ENCODE measurements at places on chromosomes 13 and 19.

- no peak for DNase-seq
Observed at GRCh38 chr13:80931766-80932165, 590.8 kb upstream of the SPRY2 start.

GRCh38 chr19:10299545-10300458, 9.8 kb downstream of the ZGLP1 start:
- DNase-seq: no peak

DNA sequence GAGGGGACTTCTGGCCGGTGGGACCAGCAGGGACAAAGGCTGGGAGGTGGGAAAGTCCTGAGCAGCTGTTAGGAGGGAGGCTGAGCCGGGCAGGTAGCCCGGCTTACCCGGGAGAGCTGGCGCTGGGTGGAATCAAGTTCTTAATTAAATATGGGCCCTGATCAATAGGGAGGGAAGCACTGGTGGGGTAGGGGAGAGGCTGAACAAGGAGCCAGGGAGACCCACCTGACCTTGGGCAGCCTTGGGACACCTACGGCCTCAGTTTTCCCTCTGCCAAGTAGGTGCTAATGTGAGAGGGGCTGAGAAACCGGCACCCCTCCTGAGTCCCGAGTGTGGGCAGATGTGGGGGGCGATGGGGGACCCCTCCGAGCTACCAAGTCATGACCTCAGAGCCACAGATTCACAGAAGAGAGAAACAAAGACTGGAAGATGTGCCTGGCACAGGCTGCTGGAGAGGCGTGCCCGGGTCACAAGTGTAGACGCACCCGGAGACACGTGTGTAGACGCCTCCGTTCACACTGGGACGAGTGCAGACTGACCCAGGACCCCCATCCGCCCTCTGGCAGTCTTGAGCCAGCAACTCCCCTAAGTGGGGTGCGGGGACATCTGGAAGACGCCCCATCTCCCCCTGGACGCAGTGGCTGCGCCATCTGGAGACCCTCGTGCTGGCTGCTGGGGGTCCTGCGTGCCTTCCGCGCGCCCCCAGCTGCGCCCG, 8.4 kb downstream of the ONECUT3 start:
- DNase-seq: no peak

- DNase-seq: no peak
Observed at GRCh38 chr19:55345818-55346724, 6.4 kb downstream of the KMT5C start.

GRCh38 chr13:23811366-23812062, 77.7 kb downstream of the MIPEP start:
- no peak for DNase-seq

GRCh38 chr19:41745756-41746155, 9.6 kb upstream of the CEACAM6 start:
- no peak for DNase-seq

DNA sequence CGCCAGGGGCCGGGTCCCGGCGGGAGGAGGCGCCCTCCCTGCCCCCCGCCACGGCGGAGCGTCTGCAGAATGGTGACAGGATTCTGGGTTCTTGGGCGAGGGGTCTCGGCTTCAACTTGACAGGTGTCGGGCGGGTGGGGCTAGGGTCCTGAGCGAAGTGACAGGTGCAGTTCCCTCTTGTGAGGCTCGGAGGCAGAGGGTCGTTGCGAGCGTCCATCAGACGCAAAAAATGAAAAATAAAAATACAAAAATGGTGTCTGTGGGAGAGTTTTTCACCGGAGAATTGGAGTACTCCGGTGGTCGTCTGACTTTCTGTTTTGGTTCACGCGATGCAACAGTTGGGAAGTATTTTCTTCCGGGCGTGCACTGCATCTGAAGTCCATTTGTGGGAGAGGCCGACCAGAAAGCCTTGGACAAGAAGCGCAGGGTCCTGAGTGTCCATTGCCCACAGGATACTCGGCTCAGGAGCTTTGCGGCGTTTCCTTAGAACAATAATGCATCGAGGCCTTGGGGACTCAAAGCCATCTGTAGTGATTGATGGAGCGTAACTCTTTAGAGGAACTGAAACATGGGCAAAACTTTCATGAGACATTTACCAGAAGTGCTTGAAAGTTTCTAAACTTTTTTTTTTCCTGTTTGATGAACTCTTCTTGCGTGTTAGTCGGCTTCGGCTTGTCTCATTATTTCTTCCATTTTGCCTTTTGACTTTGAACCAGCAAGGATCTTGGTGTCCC, 759 bp downstream of the RB1 start:
- no peak for DNase-seq

DNA sequence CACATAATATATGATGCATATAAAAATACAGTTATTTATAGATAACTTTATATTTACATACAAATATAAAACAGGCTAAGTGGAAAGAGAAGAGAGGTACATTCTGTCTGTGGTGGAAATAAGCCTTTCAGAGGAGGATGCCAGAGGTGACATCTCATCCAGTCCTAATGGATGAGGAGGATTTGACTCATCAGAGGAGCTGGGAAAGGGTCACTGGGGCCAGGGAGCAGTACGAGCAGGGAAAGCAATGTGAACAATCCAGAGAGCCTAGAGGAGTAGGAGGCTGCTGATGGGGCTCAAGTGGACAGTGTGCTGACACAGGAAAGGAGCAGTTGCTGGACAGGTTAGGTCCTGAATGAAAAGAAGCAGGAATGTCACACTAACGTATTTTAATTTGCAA, 18.6 kb downstream of the NALCN start:
- DNase-seq: no peak

GRCh38 chr13:41065078-41065477, 3.8 kb downstream of the WBP4 start:
- DNase-seq: no peak

GRCh38 chr13:103431856-103432255, 365.6 kb upstream of the SLC10A2 start:
- DNase-seq: no peak

- no peak for DNase-seq
Observed at GRCh38 chr13:113451951-113452421, 1.3 kb downstream of the ADPRHL1 start.

DNA sequence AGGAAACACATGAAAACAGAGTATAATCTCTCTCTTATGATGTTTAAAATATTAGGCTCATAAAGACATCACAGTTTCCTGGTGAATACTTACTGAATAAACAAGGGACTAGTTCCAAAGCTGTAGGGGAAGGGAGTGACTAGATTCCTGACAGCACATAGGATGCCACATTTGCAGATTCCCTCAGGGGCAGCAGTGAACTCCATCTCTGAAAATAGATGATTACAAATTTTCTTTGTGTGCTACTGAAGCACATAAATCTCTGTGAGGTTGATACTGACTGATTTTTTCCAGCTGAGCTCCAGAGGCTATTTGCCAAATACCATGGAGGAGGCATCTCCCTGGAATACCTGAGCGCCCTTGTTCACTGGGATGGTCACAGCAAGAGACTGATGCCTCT, 77.3 kb downstream of the FGF9 start:
- no peak for DNase-seq

DNA sequence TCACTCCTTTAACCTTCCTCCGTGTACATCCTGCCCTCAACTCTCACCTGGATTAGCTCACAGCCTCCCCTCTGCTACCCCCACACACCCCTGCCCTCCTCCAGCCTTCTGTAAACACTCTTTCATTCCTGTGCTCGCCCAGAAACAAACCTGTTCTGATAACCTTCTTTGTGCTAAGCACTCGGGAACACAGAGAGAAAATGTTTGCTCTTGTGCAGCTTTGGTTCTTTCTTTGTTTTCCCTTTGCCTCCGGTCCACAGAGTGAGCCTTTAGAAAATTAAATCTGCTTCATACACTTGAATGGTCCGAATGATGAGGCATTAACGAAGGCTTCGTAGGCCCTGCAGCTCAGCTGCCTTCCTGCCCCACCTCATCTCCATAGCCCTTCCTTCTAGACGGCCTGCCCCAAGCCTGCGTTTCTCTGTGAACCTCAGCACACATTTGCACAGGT, 6.6 kb upstream of the ZDHHC20 start:
- no peak for DNase-seq

DNA sequence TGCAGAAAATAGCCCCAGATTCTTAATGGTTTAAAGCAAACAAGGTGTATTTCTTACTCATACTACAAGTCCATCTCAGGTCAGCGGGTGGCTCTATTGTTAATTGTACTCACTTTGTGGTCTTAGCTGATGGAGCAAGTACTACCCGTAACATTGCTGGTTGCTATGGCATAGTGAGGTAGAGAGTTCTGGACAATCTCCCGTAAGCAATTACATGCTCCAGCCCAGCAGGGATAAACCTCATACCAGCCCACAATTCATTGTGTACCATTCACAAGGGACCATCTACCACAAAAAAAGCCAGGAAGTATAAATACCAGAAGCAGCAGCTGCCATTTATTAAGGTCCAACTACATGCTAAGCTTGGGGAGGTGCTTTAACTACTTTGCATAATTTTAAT, 167.1 kb downstream of the PCDH9 start:
- no peak for DNase-seq

- DNase-seq: no peak
Observed at GRCh38 chr19:5996623-5997320, 18.8 kb upstream of the RANBP3 start.

GRCh38 chr13:24097064-24097463, 63.5 kb upstream of the SPATA13 start:
- DNase-seq: no peak

GRCh38 chr19:48741129-48741999, 954 bp upstream of the RASIP1 start:
- no peak for DNase-seq

DNA sequence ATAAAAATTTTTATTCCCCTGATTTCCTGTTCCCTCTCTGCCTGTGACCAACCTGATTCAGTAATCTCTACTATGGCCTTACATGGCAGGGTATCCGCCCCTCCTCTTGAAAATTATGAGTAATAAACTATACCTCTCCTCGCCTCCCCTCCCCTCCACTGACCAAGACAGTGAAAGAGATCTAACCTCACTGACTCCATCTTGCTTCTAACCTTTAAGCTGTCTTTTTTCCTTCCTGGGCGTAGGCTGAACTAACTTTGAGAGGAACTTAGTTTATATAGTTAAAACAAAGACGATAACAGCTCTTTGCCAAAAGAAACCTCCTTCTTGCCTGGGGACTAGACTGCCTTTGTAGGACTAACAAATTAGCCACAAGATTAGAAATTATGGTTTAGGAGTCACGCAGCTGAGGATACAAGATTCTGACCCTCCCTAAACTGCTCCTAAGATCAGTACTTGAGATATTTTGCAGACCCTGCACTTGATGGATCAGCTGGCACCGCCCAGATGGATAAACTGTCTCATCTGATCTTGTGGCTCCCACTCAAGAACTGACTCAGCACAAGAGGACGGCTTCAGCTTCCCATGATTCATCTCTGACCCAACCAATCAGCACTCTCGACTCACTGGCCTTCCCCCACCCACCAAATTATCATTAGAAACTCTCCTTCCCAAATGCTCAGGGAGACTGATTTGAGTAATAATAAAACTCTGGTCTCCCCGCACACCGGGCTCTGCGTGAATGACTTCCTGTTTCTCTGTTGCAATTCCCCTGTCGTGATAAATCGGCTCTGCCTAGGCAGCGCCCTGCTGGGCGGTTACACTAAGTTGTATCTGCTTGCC, 187.1 kb downstream of the TDRD3 start:
- DNase-seq: no peak

DNA sequence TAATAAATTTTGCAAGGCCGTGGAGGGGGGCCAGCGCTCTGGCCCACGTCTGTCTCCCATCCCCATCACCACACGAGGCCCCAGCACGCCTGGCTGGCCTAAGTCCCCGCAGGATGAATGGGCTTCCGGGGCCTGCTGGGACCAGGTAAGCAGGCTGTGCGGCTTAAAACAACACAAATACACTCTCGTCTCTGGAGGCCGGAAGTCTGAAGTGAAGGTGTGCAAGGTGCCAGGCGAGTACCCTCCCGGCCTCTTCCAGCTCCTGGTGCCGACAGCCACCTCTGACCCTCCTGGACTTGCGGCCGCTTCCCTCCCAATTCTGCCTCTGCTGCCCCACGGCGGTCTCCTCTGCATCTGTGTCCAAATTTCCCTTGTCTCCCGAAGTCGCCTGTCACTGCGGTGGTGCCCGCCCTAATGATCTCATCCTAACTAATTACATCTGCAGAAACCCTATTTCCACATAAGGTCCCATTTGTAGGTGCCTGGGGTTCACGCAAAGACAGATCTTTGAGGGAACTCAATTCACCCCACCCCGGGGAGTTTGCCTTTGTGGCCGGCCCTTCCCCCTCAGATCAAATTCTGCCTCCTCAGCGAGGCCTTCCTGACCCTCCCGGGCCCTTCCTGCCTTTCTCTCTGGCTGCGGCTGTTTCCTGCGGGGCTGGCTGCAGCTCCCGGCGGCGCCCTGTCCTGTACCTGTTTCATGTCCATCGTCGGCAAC, 8.1 kb upstream of the PTBP1 start:
- no peak for DNase-seq

GRCh38 chr13:28357911-28358433, 137.0 kb downstream of the FLT1 start:
- DNase-seq: no peak

- DNase-seq: no peak
Observed at GRCh38 chr13:31048521-31048920, 113.2 kb downstream of the HSPH1 start.

DNA sequence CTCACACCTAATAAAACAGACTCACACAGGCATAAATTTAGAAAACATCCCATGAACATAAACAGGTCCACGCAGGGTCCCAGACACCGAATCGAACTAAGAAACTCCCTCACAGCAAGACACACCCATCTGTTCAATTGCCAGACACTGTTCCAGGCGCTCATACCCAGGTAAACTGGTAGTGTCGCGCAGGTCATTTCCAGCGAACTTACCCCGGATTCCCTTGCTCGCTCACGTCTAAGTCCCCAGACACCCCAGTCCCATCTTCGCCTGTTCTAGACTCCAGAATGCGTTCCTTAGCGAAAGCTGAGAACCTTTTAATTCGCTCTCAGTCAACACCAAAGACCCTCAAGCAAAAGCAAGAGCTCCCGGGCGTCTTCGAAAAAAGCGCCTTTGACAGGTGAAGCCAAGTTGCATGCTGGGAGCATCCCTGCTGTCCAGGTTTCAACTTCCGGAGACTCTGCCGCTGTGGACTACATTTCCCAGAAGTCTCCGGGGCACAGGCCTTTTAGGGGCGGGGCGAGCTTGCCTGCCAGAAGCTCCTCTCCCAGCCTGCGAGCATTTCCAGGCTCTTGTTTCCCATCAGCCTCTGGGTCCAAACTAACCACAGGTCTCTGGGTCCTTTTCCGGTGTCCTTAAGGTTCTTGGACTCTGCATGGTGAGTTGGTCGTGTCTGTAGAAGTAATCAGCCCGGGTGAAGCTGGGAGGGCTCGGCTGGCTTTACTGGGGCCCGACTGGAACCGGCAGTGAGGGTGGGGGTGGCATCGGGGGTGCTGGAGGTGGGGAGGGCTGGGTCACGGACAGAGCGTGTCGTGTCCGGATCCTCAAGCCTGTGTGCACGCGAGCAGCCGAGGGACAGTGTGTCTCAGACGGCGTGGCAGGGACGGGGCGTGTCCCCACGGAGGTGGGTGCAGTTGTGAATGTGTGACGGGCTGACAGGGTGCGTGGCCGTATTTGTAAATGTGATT, at the start of gene ZNF283:
Gene ZNF283 (plus strand): TSS at position 535 of the 968 bp plus-strand sequence. CDS start 6,184 bp downstream, outside the sequence.
- peak; percentile 66 for DNase-seq

- DNase-seq: no peak
Observed at GRCh38 chr19:45152504-45153338, 8.1 kb downstream of the NKPD1 start.

GRCh38 chr13:46885018-46885417, 11.8 kb downstream of the HTR2A start:
- no peak for DNase-seq
